ENCODE measurements at places on chromosomes 11 and 22.
A peak's percentile ranks its signal among the peaks of the same experiment; 100 is the strongest.

DNA sequence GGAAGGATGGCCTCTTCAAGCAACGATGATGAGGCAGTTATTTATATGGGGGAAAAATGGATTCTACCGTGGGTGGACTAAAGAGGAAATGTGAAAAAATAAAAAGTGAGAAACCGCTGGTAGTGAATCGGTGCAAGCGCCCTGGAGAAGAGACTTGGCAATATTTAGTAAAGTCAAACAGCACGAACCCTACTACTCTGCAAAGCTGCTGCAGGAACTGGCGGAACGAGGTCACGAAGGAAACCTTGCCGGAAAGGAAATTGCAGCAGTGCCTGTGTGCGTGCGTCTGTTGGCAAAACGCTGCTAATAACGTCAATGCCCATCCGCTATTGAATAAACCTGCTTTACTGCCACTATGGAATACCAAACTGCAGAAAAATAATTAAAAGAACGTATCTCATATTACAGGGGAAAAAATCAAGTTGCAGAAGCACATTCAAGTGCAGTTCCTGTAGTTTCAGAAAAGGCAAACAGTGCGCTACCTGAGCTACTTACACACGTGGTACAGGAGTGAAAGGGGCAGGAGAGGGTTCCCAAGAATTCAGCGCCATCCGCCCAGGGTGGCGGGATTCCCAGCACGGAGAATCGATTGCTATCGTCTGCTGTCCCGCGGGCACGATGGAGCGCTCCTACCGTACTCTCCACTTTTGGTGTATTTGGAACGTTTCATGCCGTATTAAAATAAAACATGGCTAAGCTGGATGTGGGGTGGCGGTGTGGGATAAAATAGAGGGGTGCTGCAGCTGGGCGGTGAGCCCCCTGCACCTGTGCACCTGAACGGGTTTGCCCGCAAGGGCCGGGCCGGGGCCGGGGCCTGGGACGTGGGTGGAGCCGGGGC, 585 bp upstream of the NADSYN1 start:
- DNase-seq = peak; percentile 63

- no peak for DNase-seq
These were observed 38.6 kb upstream of the LMO2 start for GRCh38 chr11:33930317-33931021.

GRCh38 chr11:22677153-22677903, 10.9 kb downstream of the GAS2 start:
- DNase-seq = no peak

- no peak for DNase-seq
These were observed 623.7 kb upstream of the CCDC90B start for GRCh38 chr11:83909579-83910534.

DNA sequence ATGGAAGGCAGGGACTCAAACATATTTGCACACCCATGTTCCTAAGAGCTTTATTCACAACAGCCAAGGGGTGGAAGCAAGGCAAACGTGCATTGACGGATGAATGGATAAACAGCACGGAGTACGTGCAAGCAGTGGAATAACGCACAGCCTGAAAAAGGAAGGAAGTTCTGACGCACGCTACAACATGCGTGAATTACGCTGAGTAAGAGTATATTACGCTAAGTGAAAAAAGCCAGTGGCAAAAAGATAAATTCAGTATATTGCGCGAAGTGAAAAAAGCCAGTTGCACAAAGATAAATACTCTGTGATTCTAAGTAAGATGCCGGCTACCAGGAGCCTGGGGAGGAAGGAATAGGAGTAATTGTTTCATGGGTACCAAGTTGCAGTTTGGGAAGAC, 19.5 kb downstream of the PHF21B start:
- no peak for DNase-seq

- DNase-seq = no peak
These were observed 52.2 kb downstream of the C11orf58 start for GRCh38 chr11:16790486-16791190.

- no peak for DNase-seq
These were observed 154.2 kb downstream of the MPPED1 start for GRCh38 chr22:43566021-43566420.

- DNase-seq = no peak
These were observed 2.5 kb upstream of the DNAL4 start for GRCh38 chr22:38796262-38796957.
